ENCODE measurements at places on chromosomes 4 and X.

DNA sequence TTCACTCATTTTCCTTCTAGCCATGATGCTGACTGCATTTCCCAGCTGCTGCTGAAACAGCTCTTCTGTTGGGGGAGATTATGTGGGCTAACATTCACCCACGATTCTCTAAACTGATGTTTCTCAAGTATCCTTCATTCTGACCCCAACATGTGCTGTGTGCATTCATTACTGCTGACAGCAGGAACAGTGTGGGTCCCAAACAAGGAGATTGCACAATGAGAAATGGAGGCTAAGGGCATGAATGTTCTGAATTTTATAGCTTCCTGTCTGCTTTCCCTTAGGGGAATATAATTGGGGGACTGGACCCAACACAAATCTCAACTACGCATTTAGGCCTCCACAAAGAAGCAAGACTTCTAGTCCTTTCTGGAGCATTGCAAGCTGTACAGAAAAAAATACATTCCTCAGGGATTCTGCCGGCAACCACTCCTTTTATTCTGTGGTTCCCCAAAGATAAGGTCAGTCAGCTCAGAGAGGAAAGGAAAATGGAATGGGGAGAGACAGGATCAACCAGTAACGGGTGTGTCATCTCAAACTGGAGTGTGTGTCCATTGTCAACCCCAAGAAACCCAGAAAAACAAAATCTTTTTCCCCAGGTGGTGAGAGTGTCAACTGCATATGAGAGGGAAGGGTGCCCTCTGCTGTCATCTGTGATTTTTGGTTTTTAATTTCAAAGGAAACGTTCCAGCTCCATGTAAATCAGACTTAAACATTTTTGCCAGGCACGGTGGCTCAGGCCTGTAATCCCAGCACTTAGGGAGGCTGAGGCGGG, 81.5 kb upstream of the EGFL6 start:
- peak; percentile 93 for DNase-seq

DNA sequence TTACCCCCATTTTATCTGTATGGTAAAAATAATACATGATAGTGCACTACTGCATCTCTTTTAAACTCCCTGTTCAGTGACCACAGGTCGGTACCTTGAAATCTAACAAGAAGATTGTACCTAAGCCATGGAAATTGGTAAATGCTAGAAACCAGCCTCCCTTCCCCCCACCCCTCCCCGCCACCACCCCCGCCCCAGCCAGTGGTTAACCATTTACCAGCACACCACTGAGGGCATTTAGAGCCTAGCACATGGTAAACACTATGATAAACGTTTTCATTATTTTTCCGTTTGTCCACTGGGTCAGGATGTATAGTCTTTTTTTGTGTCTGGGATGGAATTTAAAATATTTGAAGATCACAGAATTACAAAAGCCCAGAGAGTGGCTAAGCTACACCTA, 703 bp upstream of the FTSJ1 start:
- DNase-seq, result no peak

- no peak for DNase-seq
Observed at GRCh38 chrX:153537526-153538295, 20.3 kb downstream of the ATP2B3 start.

DNA sequence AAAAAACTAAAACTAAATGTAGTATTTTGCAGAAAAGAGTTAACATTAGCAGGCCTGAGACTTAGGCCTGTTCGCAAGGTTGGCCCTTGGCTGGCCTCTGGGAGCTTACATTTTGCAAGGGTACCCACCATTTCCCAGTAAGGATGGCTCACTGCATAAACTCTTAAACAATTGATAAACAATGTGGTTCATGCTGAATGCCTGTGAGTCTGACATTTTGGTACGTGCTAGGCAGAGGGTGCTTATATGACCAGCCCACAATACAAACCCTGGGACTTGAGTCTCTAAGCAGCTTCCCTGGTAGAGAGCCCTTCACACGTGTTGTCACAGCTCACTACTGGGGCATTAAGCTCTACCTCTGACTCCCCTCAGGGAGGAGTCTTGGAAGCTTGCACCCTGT, 7.4 kb downstream of the PRPS2 start:
- DNase-seq, result no peak

GRCh38 chr4:157886645-157887044, 286.2 kb downstream of the GASK1B start:
- no peak for DNase-seq

DNA sequence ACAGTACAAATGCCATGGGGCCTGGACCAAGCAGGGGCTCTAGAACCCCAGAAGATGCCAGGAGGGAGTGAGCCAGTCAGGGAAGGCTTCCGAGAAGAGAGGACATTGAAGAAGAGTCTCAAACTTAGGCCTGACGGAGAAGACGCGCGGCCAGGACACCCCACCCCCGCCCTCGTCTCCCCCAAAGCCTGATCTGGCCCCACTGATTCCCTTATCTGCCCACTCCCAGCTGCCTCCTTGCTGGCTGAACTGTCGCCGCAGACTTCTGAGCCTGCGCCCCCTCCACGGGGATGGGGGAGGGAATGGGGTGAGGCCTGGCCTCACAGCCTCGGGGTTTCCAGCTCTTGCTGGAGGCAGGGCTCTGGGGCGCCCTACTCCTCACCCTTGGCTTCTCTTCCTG, 3.6 kb upstream of the GATA1 start:
- no peak for DNase-seq

DNA sequence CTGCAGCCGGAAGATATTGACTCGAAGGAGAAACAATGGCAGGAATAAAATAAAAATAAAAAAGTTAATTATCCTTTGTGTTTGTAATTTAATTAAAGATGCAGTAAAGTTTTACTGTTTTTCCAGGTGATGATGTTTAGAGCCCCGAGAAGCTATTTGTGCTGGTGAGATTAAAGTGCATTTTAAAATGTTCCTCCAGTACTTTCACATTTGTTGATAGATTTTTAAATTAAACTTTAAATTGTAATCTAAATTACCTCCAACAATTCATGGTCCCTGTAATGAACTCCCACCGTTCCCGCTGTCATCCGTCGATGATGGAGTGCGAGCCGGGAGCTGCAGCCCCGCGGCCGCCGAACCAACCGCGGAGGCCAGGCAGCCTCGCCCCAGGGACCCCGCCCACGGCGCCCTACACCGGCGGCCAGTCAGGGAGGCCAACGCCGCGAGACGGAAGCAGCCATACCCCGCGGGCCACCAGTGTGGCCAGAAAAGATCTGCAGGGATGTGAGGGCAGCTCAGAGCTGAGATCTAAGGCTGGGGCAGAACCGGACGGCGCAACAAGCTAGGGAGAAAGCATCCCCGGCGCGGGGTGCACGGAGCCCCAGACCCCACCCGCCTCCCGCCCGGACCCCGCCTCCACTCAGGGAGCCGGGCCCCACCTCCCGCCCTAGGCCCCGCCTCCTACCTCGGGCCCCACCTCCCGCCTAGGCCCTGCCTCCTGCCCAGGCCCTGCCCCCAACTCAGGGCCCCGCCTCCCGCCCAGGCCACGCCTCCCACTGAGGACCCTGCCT, 104.0 kb downstream of the FAM53A start:
- DNase-seq, result peak; percentile 82

- no peak for DNase-seq
Observed at GRCh38 chr4:8283161-8283560, 13.6 kb downstream of the HTRA3 start.

GRCh38 chrX:16971694-16972093, 25.2 kb downstream of the REPS2 start:
- DNase-seq, result no peak

All from fibroblast of upper back skin (primary cell).